COR-L47 (cell line): ENCODE measurements at places on chromosomes 2 and 18.

- DNase-seq, result no peak
Observed at GRCh38 chr2:4937550-4937949, 754.6 kb upstream of the SOX11 start.

- DNase-seq, result no peak
Observed at GRCh38 chr2:3867469-3867868, 164.1 kb downstream of the DCDC2C start.

- no peak for DNase-seq
Observed at GRCh38 chr2:33272001-33272400, 204.4 kb upstream of the RASGRP3 start.

- no peak for DNase-seq
Observed at GRCh38 chr2:152448606-152449005, 113.6 kb downstream of the FMNL2 start.

- DNase-seq, result no peak
Observed at GRCh38 chr18:26190506-26190905, 35.7 kb upstream of the TAF4B start.

- DNase-seq, result no peak
Observed at GRCh38 chr2:30866974-30867373, 59.7 kb upstream of the CAPN13 start.
